ENCODE measurements at places on chromosomes 13 and 19.

- DNase-seq, result no peak
These were observed 133.9 kb downstream of the AKAP11 start for GRCh38 chr13:42405665-42406390.

DNA sequence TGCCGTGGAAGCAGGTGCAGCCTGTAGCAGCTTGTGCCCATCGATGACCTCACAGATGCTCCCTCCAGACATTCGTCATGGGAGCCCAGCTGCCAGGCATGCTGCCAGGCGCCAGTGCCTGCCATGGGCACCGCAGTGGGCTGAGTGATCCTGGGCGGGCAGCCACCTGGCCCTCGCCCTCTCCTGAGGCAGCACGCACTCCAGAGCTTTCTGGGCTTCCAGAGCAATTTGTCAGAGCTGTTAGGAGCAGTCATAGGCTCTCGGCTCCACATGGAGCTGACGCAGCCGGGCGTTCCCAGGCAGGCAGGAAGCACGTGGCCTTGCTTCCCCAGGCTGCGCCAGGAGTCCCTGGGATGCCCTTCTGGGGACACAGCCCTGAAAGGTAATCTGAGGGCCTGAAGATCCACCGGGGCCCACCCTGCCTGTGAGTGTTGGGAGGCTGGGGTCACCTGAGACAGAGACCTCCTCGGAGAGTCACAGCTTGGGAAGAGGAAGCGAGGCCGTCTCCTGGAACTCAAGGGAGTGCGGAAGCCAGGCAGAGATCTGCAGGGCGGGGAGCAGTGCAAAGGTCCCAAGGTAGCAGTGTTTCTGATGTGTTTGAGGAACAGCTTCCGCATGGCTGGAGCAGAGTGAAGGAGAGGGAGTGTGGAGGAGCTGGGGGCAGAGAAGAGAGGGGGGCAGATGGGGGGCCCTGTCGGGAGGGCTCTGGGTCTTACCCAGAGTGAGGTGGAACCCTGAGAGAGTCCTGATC lies 50.6 kb downstream of the DPF1 start:
- peak; percentile 31 for DNase-seq

DNA sequence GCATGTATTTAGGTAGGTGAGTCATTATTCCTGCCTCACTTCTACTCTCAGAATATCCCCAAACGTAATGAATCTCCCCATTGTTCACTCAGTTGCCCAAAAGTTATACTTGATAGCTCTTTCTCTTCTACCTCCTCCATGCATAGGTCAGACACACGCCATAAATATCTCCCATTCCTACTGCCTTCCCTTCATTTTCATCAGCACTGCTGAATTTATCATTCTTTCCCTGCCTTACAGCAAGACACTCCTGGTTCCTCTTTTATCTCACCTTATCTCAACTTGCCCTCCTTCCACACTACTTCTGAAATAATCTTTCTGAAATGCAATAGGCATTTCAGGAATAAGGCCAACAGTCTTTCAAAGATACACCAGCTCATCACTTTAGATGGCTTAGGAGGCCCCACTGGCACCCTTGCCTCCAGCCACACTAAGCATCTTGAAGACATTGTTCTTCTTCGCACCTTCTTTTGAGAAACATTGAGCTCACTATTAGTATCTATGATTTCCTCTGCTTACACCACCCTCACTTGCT lies 333.9 kb downstream of the MYO16 start:
- DNase-seq, result peak; percentile 58

DNA sequence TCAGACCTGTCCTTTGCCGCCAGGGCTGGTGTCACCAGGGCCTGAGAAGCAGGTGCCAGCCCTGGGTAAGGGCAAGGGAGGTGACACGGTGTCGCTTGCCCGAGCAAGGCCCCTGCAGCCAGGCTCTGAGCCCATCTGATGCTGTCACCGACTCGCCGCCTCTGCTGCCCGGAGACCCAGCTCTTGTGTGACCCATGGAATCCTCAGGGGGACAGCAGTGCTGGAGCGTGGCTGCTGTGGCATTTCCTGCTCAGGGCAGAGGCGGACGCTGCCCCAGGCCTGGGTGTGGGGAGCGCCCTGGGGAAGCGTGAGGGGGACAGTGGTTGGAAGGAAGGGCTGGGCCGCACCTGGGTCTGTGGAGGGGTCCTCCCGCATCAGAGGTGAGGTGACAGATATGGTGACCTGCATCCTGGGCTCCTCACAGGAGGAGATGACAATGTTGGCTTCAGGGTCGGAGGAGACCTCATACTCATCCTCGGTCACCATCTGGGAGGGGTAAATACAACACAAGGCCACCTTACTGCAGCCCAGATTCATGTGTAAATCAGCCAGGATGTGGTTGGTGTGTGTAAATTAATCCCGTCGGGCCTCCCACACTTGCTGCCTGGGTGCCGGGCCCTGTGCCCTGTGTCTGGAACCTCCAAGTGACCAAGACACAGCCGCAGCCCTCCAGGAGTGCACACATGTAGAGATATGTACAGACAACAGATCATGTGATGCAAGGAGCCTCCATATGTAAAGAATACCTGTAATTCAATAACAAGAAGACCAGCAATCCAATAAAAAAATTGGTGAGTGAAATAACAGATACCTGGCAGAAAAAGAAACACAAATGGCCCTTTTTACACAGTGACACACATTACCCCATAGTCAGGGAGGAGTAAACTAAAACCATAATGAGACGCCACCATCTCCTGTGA lies 27.6 kb upstream of the MATK start:
- no peak for DNase-seq

- DNase-seq, result no peak
These were observed 21.8 kb downstream of the POLR1D start for GRCh38 chr13:27643334-27644132.

GRCh38 chr19:7152568-7152967 lies 83.1 kb downstream of the ZNF557 start:
- DNase-seq, result no peak

DNA sequence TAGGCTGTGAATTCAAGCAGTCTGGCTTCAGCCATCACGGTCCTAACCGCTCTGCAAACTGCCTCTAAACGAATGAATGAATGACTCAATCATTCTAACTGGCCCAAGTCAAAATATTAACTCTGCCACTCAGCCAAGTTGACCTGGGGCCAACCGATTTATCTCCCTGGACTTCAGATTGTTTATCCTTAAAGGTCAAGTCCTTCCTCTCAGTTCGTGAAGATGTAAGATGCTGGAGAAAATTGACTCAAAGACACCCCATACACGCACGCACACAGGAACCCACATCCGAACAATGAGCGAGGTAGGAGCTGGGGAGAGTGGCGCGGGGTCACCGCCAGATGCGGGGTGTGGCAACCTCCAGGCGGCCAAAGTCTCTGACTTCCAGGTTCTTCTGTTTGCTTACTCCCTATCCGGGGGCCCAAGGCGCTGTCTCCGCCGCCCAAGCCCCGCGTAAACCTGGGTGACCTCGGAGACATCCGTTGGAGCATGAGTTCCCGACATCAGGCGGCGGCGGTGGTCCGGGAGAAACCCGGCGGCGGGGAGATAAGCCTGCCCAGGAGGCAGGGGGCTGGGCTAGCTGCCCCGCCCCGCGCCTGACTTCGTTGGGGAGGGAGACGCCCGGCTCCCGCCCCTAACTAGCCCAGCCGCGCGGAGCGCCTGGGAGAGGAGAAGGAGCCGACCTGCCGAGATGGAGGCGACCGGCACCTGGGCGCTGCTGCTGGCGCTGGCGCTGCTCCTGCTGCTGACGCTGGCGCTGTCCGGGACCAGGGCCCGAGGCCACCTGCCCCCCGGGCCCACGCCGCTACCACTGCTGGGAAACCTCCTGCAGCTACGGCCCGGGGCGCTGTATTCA lies at the start of gene CYP2S1:
Gene CYP2S1 (plus strand): TSS at position 646 of the 856 bp plus-strand sequence. CDS start 46 bp downstream, at position 692.
- no peak for DNase-seq

DNA sequence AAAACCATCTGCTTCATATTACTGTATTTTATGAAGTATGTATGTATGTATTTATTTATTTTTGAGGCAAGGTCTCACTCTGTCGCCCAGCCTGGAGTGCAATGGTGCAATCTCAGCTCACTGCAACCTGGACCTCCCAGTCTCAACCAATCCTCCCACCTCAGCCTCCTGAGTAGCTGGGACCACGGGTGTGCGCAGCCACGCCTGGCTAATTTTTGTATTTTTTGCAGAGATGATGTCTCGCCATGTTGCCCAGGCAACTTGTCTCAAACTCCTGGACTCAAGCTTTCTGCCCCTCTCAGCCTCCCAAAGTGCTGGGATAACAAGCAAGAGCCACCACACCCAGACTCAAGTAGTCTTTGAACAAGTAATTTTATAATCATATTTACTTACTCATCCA lies 5.5 kb downstream of the KATNAL1 start:
- no peak for DNase-seq

- peak; percentile 1 for DNase-seq
These were observed 47.7 kb upstream of the UQCRFS1 start for GRCh38 chr19:29260477-29261317.

- peak; percentile 10 for DNase-seq
These were observed 384.6 kb downstream of the FGF14 start for GRCh38 chr13:102017248-102017647.

GRCh38 chr19:1396019-1396767 lies 5.1 kb downstream of the GAMT start:
- DNase-seq, result no peak

DNA sequence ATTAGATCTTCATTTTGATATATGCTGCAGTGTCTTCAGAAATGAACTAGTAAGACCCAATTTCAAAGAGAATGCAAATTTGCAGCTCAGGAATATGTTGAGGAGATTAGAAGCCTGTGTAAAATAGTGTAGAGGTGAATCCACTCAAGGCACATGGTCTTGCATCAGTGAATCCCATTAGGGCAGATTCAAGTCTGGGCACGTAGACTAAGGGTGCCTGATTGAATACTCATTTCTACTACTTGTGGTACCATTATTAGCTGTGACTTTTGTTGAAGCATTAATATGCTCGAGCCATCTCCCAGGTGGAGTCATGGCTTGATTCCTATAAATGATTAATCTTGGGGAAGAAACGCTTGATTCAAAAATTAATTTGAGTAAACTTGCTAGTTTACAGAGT lies 129.4 kb downstream of the AKAP11 start:
- DNase-seq, result no peak

DNA sequence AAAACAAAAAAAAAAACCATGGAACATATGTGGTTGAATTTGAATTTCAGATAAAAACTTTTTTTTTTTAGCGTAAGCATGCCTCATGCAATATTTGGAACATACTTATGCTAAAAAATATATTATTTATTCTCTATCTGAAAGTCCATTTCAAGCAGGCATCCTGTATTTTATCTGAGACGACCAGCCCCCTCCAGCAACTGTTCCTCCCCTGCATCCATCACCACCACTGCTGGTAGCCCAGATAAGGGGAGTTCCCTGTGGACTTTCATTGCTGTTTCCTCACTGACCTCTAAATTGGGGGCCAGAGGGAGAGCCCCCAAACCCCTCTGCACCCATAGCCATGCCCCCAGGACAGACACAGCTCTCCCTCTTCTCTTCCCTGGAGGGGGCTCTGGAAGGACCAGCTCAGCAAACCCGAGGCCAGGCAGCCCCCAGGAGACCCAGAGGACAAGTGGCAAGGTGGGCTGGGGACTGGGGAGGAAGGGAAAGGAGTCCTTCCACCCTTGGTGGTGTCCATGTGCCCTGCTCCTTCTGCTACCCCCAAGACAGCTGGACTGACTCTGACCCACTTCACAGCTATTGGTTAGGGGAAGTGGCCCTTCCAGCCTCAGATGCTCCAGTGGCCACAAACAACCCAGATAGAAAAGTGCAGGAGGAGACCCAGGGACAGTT lies 6.6 kb upstream of the SIGLEC12 start:
- no peak for DNase-seq

DNA sequence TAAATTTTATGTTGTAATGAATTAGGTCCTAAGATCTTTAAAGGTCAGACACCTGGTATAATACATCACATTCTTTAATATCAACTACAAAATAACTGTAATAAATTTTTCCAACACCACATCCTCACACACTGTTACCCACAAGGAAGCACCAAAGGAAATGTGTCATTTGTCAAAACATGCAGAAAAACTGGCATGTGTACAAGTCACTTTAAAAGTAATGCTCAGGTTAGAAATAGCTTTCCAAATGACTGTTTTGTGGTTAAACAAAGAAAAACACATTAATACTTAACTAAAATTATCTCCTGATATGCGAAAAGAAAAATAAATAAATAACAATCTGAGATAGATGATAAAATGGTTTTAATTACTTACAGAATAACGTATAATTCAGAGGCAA lies 74.7 kb downstream of the MZT1 start:
- DNase-seq, result no peak

DNA sequence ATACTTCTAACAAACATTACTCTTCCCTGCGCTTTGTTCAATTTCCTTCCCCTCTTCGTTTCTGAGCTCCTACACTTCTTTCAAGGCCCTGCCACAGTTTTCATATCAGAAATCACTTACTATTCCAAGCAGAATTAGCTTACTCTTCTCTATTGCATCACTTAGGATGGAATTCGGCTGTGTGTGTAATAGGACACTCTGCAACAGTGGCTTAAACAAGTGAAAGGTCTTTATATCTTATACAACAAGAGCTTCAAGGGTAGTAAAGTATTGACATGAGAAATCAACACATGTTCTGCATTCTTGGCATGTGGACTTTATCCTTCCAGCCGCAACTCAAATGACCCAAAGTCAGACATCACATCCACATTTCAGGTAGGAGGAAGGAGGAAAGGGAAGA lies 279.6 kb downstream of the PCDH20 start:
- no peak for DNase-seq

DNA sequence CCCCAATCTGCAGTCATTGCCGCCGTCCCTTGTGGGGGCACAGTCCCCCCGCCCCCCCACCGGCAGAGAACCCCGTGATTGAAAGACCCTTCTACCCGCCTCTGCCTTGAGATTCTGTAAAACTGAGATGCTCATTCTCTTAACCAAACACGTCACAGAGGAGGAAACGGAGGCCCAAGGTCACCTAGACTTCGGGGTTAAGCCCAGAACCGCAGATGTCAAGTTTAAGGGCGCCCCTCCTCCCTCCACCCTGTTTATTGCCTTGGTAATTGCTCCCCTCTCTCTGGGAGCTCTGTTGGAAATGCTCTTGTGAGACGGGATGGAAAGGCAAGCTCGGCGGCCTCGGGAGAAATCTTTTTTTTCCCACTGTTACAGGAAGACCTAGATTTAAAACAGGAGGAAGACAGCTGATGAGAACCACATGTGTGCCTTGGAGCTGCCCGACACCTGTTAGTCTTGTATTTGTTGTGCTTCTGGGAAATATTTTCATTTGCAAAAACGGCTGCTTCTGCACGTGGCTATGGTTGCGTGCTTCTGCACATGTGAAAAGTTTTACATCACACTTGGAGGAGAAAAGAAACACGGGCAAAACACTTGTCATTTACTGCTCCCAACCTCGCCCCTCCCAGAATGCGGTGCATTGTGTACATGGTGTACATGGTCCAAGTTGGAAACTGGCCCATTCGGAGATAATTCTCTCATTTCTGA lies 1.1 kb upstream of the MED26 start:
- DNase-seq, result peak; percentile 73

Data from amniotic epithelial cell (primary cell).